ENCODE measurements at places on chromosomes 7 and 10.

GRCh38 chr7:150826061-150826849, 25.7 kb downstream of the TMEM176A start:
- DNase-seq: no peak

- no peak for DNase-seq
Measured at GRCh38 chr7:57482-58255, 134.7 kb upstream of the FAM20C start.

- DNase-seq: no peak
Measured at GRCh38 chr10:58457761-58458616, 54.7 kb upstream of the BICC1 start.

DNA sequence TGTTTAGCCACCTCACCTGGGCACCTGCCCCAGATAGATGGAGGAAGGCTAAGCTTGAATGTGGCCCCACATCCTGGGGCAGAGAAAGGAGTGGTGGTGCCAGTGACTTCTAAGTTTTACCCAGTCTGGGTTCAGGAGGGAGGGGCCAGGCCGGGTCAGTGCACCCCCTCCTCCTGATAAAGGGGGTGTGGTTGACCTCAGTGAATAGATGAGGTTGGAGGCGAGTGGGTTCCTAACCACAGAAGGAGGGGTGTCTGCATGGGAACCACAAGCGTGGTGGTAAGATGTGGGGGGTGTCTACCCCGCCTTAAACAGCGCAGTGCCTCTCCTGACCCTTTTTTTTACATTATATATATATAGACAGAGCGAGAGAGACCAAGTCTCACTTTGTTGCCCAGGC, 105.3 kb upstream of the KCTD7 start:
- no peak for DNase-seq

DNA sequence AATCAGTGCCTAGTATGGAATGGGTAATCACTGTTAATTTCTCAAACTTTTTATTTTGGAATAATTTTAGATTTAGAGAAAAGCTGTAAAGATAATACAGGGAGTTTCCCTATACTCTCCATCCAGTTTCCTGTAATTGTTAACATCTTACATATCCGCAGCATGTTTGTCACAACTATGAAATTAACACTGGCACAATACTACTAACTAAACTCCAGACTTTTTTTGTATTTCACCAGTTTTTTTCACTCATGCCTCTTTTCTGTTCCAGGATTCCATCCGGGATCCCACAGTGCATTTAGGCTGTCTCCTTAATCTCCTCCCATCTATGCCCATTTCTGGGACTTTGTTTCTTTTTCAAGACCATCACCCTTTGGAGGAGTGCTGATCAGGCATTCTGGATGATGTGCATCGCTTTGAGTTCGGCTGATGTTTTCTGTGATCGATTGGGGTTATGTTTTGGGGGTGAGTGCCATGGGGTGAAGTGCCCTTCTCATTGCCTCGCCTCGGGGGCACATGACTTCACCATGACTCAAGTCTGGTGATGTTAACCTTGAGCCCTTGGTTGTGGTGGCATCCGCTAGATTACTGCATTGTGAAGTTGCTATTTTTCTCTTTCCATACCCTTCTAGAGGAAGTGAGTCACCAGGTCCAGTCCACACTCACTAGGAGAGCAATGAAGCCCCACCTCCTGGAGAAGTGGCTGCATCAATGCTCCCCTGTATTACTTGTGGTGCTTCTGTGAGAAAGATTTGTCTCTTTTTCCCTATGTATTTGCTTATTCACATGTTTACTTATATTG, 43.9 kb upstream of the GRB10 start:
- DNase-seq: no peak

All from substantia nigra (tissue), 51 donors.